ENCODE measurements at places on chromosomes 1 and 21. TPM values are rescaled to one million over a fixed set of nuclear protein-coding genes. Genes with fewer than 3 reads are reported as not detected.

MIXL1 gene
- 0.77 TPM for polyA plus RNA-seq

GRIK1 gene
- polyA plus RNA-seq = 1.7 TPM

DNA sequence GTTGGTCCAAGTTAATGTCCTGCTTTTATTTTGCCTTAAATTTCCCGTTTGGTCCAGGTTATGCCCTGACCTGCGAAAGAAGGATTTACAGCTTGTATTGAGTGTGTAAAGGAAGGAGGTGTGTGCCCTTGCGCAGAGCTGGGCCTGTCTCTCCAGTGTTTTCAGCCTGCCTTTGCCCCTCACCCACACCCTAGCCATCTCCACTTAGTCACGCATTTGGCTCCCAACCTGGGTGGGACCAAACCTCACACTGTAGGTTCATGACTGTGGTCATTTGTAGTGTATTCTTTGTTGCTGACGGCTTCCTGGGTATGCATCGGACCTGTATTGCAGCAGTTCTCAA, 572 bp upstream of the SRSF10 start:
- no peak for DNase-seq

GRCh38 chr1:66623812-66624211, 89.9 kb downstream of the SGIP1 start:
- no peak for DNase-seq

- no peak for DNase-seq
Measured at GRCh38 chr1:27436204-27437159, 44.1 kb downstream of the GPR3 start.

- DNase-seq = no peak
Measured at GRCh38 chr21:39754811-39755210, 9.8 kb downstream of the IGSF5 start.
